ENCODE measurements at places on chromosomes 7 and 10.
A peak's percentile ranks its signal among the peaks of the same experiment; 100 is the strongest.

- peak; percentile 28 for DNase-seq
These were observed 5.8 kb downstream of the SYNPO2L start for GRCh38 chr10:73649876-73650536.

DNA sequence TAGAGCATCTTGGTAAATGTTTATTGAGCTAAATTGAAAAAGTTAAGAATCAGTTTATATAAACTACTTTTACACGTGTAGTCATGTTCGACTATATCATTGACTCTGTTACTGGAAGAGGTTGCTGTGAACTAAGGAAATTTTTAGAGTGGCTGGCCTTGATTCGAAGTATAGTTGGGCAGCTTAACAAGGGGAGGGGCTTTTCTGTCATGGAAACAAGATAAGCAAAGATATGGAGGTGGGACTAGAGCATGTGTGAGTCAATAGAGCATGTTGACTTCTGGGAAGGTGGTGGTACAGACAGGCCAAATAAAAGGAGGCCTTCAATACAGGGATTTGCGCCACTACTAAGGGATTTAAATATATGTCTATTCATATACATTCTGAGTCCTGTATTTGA, 7.6 kb downstream of the ATP5F1C start:
- DNase-seq = no peak

- peak; percentile 51 for DNase-seq
These were observed 20.5 kb upstream of the PITRM1 start for GRCh38 chr10:3192856-3193635.

DNA sequence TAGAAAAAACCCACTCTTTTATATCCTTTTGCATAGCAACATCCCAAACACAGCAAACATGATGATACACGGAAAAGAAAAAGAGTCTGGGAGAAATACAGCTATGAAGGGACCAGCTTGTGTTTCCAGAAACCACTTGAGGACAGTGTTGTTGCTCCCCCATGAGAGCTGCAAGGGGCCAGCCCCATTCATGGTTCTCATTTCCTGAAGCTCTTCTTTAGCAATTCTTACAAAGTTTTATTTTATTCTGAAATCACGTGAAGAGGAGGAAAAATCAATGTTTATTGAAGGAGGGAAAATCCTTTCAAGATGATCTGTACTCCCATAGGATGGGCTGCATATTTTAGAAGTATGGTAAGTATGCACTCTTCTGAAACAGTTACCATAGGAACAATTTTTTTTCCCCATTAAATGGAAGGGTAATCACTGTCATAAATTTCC, 17.5 kb upstream of the PRTFDC1 start:
- peak; percentile 49 for DNase-seq

DNA sequence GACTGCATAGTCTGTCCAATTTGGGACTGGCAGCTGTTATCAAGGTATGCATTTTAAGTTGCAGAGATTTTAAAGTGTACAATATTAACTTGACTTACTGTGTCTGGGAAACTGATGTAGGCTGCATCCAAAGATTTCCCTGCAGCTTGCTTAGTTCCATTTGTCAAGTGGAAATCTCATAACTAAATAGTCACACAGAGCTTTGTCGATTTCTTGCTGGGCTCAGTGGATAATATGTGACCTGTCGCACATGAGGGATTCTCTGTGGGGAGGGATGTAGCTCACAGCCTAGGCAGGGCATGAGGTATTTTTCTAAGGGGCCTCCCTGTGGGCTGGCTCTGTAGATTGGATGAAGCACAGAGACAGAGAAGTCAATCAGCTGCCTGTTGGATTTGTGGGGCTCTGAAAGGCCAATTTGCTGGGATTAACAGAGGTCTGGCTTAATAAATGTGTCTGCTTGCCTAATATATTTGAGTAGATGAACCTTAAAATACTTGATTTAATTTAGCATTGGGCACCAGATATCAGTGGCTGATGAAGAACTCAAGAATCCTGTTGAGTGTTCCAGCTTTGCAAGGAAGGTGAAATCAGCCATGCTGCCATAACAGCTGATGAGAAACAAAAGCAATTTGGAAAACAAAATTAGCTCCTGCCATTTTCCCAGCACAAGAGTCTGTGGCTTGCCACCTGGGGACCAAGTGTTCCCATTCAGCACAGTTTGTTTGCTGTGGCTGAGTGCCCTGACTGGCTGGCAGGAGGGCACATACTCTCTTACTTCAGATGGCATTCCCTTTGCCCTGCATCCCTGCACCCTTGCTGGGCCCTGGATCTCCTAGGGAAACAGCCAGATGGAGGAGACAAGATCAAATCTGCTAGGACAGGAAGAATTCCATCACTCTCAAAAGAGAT, 598.5 kb downstream of the SORCS3 start:
- DNase-seq = no peak

DNA sequence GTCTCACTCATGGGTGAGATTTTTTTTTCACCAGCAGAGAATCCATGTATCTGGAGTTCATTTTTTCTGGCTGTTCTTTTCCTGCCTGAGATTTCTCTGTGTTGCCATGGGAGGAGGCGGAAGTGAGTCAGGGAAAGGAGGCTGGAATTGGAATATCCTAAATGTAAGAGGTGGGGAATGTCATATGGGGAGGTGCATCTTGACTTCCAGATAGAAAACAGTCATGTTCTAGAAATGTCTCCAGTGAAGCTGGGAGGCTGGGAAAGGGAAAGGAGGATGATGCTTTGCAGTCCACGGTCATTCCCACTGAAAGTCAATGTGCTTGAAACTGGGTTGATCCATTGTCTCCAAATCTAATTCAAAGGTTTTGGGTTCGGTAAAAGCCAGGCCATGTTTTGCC, 39.7 kb upstream of the HPS1 start:
- peak; percentile 60 for DNase-seq

GRCh38 chr10:26627324-26627723, 70.2 kb upstream of the PDSS1 start:
- DNase-seq = no peak

GRCh38 chr10:127497685-127498084, 51.4 kb upstream of the NPS start:
- DNase-seq = no peak

GRCh38 chr10:44974628-44975430, 3.8 kb downstream of the DEPP1 start:
- no peak for DNase-seq

DNA sequence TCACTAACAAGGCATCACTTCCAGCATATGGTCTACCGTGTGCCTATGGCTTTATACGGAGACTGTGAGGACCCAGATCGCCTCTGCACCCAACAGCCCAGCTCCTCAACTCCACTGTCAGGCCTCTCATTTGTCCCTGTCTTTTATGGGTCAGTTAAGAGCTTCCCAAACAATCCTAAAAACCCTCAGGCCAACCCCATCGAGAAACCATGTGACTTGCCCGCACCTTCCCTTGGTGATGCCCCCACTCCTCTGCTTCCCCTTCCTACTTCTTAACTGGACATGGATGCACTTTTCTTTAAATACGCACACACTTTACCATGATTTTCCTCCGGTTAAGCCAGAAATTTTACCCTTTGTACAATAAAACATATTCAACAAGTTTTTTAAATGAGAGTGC, 46.8 kb downstream of the BAIAP2L1 start:
- DNase-seq = no peak

DNA sequence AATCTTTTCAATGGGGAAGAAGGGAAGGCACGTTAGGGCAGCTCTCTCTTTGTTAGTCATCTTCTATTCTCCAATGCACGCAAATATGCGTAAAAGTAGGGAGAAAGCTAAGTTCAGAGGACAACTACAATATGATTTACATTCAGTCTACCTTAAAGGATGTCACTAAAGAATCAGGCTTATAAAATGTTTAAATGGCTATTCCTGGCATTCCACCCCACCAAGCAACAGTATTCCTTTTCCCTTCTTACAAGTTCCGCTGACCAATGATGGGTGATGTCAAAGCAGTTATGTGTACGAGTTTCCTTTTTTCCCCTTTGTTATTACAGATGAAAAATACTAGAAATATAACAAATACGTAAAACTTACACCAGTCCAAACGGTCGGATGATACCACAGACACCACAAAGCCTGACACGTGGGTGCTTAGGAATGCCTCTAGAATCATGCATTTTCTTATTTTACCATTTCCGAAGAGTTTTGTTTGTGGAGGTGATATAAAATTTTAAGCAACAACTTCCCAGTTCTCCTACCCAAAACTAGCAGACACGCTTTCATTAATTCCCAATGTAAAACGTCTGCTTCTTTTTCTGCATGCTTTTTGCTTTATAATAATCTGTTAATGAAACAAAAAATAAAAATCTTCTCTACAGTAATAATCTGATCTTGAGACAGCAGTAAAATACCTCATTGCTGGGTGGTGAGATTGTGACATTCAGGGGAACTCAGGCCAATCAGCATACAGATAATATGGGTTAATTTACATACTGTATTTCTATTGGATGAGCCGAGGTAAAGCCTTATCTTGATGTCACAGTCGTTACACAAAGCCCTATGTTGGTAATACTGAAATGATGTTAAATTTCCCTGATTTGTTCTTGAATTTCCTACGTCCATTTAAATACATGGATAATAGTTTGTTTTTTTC, 708 bp upstream of the GPR85 start:
- DNase-seq = peak; percentile 68

DNA sequence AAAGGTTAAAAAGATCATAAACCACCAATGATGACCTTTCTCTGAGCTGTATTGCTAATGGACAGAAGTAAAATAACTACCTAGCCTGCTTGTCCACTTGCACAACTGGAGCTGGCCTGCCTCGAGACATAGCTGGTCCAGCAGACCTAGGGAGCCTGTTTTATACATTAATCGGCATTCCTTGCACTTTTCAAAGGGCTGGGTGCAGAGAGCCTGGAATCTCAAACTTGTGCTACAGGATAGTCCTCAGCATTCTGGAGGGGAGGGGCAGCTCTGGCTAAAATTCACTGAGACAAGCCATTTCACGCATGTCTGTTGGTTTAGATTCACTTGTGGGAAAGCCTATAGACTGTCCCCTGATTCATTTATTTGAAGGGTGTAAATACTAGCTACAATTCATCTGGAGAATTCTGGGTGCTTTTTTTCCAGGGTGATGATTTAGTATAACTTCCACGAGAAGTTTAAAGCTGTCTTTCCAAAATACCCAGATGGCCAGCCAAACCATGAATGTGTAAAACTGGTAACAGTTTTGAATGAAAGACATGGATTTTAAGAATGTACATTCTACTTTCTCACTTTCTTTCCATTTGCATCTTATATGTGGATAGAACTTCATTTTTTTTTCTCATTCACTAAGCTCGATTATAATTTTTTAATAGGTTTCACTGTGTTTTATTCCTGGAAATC, 389.4 kb downstream of the KCNMA1 start:
- DNase-seq = no peak

GRCh38 chr7:157830331-157830730, 493.5 kb downstream of the DNAJB6 start:
- DNase-seq = no peak

DNA sequence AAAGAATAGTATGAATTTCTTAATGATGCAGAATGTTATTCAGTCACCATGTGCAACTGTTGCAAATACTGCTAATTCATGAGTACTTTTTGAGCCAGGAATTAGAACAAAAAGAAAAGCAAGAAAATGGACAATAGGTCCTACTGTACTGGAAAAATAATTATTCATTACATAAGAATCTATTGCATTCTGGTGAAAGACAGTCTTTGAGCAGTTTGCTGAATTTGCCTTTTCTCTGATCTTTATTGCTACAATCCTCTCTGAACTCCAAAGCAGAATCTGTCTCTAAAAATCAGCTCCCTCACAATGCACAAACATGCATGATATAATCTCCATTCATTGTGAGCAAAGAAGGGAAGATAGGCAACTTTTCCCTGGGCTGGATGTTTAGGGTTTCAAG, 12.8 kb downstream of the IFIT2 start:
- DNase-seq = no peak

DNA sequence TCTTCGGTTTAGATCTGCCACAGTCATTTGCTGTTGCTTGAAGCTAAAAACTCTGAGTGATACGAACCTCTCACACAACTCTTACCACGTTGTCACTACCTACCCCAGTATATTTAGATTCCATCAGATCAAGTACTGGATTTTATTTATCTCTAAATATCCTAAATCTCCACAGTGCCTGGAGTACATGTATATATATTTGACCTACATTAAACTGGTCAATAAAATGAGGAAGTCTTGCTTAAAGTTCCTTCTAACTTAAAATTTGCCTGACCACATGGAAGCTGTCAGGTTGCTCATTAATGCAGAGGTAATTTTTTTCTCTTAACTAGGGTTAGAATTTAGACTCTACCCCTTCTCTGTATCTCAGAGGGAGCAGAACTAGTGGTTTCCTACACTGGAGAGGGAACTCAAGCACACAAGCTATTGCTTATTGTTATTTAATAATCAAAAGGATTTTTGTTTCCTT, 3.1 kb upstream of the MACC1 start:
- DNase-seq = no peak

GRCh38 chr10:6141296-6142151, 52.7 kb downstream of the RBM17 start:
- peak; percentile 86 for DNase-seq

GRCh38 chr10:60863796-60864195, 80.2 kb downstream of the RHOBTB1 start:
- no peak for DNase-seq

DNA sequence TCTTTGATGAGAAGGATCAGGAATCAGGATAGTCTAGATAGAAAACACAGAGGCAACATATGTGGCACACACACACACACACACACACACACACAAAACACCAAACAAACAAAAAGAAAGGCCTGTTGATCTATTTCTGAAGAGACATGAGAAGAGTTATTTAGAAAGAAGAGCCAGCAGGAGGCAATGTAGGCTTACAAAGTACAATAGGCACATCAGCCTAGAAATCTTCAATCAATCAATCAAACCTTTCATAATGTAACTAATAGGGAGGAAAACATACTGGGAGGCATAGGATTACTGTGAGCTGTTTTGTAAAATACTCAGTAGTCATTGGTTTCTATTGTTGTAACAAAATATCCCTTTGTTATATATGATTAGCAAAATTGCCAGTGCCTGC, 47.3 kb upstream of the TES start:
- DNase-seq = no peak

- DNase-seq = no peak
These were observed 77.7 kb downstream of the ICA1 start for GRCh38 chr7:8184221-8184620.

DNA sequence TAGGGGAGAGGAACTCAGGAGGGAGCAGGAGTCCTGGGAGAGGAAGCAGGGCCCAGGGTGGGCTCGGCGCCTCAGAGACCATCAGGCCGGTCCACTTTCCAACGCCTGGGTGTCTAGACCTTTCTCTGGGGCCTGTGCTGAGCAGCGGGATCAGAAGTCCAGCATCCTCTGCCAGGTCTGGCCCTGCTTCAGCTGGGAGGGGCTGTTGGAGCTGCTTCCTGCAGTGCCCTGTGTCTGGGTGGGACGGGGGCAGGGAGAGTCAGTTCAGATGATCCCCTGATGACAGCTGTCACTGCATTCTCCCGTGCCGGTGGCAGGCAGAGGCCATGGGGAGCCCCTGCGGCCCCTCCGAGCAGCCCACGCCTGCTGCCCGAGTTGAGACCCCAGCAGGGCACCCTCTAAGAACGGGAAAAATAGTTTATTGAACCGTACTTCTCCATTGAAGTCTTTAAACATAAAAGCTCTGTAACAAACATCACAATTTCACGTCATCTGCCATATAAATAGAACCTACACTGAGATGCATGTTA, 23.3 kb downstream of the AP5Z1 start:
- DNase-seq = no peak
